Kidney glomerular epithelial cell (primary cell): ENCODE measurements at places on chromosomes 2 and 18.

GRCh38 chr2:172931256-172931894 lies 144.3 kb upstream of the MAP3K20 start:
- DNase-seq = no peak

GRCh38 chr2:215764441-215765048 lies 248.8 kb downstream of the MREG start:
- DNase-seq = no peak

GRCh38 chr2:189466656-189467055 lies 25.4 kb downstream of the WDR75 start:
- DNase-seq = no peak

- DNase-seq = no peak
Observed at GRCh38 chr2:118058951-118059350, 29.3 kb upstream of the INSIG2 start.

GRCh38 chr2:95316466-95317122 lies 19.4 kb downstream of the KCNIP3 start:
- peak; percentile 41 for DNase-seq

GRCh38 chr2:64133828-64134227 lies 10.4 kb downstream of the PELI1 start:
- DNase-seq = no peak
